Activated CD4-positive, alpha-beta T cell treated with anti-CD3 and anti-CD28 coated beads for 36 hours (primary cell): ENCODE measurements at places on chromosomes 16 and 17.

- peak overlapping the region; percentile 70 for H3K27ac ChIP-seq
- peak overlapping the region; percentile 90 for H3K4me3 ChIP-seq
- no peaks in the 10 kb centered on the region for H3K27me3 ChIP-seq
- DNase-seq: peak; percentile 69
Observed at GRCh38 chr17:41917679-41918313, 955 bp downstream of the ACLY start.

GRCh38 chr16:84143784-84144199 lies 1.2 kb downstream of the HSDL1 start:
- H3K27ac ChIP-seq: peak overlapping the region; percentile 72
- peak overlapping the region; percentile 95 for H3K4me3 ChIP-seq
- H3K27me3 ChIP-seq: peaks cover under 1% of the 10 kb centered on the region
- peaks cover 25% of the 10 kb centered on the region for H3K4me1 ChIP-seq
- DNase-seq: peak; percentile 44

DNA sequence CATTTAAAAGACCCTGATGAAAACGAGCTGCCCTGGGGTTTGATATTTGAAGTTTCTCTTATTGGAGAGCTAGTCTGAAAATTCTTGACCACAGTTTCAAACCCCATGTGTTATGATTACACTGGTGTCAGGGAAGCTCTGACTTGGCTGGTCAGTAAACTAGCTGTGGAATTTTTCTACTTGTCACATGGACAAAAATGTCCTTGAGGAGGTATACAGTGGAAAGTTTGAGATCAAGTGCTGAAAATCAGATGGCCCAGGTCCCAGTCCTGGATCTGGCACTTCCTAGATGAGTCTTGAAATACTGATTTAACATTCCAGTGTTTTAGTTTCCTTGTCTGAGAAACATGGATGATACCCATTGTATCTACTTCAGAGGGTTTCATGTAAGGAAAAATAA lies 30.7 kb upstream of the SOX9 start:
- no peak for DNase-seq
- H3K27me3 ChIP-seq: no peaks in the 10 kb centered on the region
- no peak overlapping the region for H3K4me3 ChIP-seq
- H3K36me3 ChIP-seq: no peaks in the 10 kb centered on the region
- no peaks in the 10 kb centered on the region for H3K4me1 ChIP-seq

DNA sequence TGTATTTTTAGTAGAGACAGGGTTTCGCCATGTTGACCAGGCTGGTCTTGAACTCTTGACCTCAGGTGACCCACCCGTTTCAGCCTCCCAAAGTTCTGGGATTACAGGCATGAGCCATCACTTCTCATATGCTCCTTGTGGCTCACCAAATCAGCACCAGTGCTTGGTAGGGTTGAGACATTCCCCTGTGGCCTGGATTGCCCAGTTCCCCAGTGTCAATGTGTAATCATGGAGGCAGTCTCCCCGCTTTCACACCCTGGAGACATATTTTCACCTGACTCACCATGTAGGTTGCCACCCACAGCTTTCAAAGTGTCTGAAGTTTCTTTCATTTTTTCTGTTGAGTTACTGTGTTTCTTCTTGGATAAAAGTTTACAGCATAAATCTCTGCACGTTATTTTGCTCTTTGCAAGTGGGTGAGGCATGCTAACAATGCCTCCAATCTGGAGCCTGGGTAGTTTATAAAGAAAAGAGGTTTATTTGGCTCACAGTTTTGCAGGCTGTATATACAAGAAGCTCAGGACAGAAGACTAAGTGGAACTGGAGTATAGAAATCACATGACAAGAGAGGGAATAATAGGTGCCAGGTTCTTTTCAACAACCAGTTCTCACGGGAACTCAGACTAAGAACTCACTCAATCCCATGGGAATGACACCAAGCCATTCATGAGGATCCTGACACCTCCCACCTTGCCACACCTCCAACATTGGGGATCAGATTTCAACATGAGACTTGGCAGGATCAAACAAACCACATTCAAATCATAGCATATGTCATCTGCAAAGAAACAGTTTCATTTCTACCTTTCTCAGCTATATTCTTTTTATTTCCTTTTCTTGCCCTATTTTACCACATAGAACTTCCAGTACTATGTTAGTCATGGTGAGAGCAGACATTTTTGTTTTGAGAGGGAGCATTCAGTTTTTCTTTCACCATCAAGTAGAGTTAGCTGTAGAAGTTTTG lies 113.2 kb downstream of the PHKB start:
- H3K4me3 ChIP-seq: no peak overlapping the region
- no peaks in the 10 kb centered on the region for H3K27me3 ChIP-seq
- peaks cover 46% of the 10 kb centered on the region for H3K4me1 ChIP-seq
- H3K27ac ChIP-seq: peak overlapping the region; percentile 78
- peak; percentile 66 for DNase-seq

- no peak overlapping the region for H3K4me3 ChIP-seq
- peaks cover 10% of the 10 kb centered on the region for H3K36me3 ChIP-seq
- H3K27me3 ChIP-seq: no peaks in the 10 kb centered on the region
- no peak overlapping the region for H3K27ac ChIP-seq
Observed at GRCh38 chr17:43316522-43317142, 82.2 kb upstream of the ARL4D start.

DNA sequence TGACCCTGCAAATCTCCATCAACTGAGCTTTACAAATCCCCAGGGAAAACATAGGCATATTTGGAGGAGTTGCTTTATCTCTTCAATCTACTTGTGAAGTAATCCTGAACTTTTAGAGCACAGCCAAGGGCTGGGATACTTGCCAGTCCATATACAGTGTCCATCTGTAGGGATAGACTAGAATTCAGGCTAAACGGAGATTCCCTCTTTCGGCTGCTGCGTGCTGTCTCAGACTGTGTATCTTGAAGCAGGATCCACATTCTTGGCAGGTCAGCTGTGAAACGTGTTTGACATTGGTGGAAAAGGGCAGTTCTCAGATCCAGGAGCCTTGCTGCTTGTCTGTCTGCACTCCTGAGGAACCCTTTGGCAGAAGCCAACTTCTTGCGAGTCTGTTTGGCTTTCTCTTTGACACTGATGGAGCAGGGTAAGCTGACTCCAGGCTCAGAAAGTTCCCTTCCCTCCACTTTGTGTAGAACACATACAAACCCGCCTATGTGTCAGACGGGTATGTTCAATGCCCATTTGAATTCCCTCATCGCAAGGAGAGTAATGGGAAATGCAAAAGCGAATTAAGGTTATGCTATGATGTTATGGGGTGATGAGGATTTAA lies 221.8 kb downstream of the MAP2K4 start:
- no peaks in the 10 kb centered on the region for H3K4me1 ChIP-seq
- no peak for DNase-seq
- H3K27me3 ChIP-seq: peaks cover 1% of the 10 kb centered on the region
- H3K27ac ChIP-seq: no peak overlapping the region

DNA sequence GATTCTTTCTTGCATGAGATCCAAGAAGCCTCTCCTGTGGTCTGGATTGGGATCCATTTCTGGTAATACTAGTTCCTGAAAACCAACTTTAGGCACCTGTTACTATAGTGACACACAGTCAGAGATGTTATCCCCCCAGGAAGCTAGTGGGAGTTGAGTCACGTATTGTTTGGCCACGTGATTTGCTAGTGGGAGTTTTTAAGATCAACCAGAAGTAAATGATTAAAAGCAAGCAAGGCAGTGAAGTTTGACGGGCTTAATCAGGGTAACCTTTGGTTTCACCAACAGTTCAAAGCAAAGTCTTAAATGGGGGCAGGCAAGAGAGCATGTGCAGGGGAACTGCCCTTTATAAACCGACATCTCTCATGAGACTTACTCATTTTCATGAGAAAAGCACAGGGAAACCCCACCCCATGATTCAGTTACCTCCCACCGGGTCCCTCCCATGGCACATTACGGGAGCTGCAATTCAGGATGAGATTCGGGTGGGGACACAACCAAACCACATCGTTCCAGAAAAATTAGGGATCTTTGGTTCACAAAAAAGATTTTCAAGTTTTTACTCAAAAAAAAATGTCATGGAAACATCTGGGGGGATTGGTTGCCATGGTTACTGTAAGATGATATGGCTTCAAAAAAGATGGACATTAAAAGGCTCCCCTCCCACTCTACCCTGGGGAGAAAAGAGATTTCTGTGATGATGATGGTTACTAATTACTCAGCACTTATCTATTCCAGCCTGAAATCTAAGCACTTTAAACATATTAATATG lies 483.1 kb upstream of the ERCC4 start:
- peak overlapping the region; percentile 20 for H3K27ac ChIP-seq
- no peak overlapping the region for H3K4me3 ChIP-seq
- H3K36me3 ChIP-seq: no peaks in the 10 kb centered on the region
- peak; percentile 37 for DNase-seq
- peaks cover 15% of the 10 kb centered on the region for H3K4me1 ChIP-seq
- no peaks in the 10 kb centered on the region for H3K27me3 ChIP-seq

GRCh38 chr16:30813821-30814189 lies 26.8 kb upstream of the ZNF629 start:
- H3K27me3 ChIP-seq: no peaks in the 10 kb centered on the region
- H3K4me1 ChIP-seq: peaks cover 12% of the 10 kb centered on the region
- peak overlapping the region; percentile 81 for H3K27ac ChIP-seq
- DNase-seq: no peak
- H3K36me3 ChIP-seq: no peaks in the 10 kb centered on the region

- peaks cover 3% of the 10 kb centered on the region for H3K4me1 ChIP-seq
- no peak overlapping the region for H3K4me3 ChIP-seq
- no peak for DNase-seq
- no peaks in the 10 kb centered on the region for H3K36me3 ChIP-seq
- H3K27me3 ChIP-seq: peaks cover 28% of the 10 kb centered on the region
Observed at GRCh38 chr17:74893936-74894671, 671 bp upstream of the FADS6 start.

DNA sequence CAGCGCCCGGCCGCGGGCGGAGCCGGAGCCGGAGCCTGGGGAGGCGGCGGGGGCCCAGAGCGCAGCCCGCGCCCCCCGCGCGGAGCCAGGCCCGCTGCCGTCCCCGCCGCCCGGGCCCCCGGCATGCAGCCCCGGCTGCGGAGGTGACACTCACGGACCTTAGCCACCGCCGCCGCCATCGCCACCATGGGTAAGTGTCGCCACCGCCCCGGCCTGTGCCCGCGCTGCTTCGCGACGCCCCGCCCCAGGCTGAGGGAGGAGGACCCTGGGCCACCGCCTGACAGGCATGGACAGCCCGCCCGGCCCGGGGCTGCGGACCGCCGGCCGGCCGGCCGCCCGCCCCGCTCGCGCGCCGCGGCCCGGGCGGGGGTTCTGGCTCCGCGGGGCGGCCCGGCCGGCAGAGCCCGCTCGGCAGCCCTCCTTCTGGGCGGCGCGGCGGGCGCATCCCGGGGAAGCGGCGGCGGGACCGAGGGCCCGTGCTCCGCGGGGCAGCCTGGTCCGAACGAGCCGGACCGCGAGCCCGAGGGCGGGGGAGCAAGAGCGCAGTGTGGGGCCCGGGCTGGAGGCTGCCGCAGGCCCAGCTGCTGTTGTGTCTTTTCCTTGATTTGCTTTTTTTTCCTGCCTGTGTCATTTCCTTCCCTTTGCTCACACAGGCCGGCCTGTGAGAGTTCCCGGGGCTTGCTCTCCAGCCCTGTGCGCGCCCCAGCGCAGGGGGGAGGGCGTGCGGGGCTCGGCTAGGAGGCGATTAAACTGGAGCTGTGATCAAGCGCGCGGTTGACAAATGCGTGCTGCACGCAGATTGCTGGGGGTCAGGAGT lies 565 bp downstream of the MAP3K3 start:
- DNase-seq: peak; percentile 77
- peak overlapping the region; percentile 88 for H3K4me3 ChIP-seq
- no peaks in the 10 kb centered on the region for H3K36me3 ChIP-seq
- peak overlapping the region; percentile 90 for H3K27ac ChIP-seq

DNA sequence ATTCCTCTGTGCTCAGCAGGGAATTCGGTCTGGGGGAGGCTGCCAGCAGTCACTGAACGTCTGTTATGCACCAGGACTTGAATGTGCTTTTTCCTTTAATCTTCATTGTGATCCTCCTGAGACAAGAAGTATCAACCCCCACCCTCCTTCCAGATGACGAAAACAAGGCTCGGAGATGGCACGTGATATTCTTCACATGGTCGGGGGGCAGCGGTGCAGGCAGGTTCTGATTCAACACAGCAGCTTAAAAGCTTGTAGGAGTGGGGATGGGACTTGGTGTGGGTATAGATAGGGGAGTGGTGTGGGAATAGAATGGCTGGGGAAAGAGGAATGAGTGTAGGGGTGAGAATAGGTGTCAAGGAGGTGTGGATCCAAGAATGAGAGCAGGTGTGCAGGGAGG lies 6.4 kb downstream of the NECAB2 start:
- no peaks in the 10 kb centered on the region for H3K36me3 ChIP-seq
- no peak overlapping the region for H3K4me3 ChIP-seq
- peaks cover 14% of the 10 kb centered on the region for H3K27me3 ChIP-seq
- H3K4me1 ChIP-seq: no peaks in the 10 kb centered on the region
- no peak for DNase-seq

- H3K36me3 ChIP-seq: no peaks in the 10 kb centered on the region
- H3K27me3 ChIP-seq: no peaks in the 10 kb centered on the region
- H3K27ac ChIP-seq: no peak overlapping the region
Observed at GRCh38 chr17:67312265-67312664, 54.1 kb downstream of the PSMD12 start.

DNA sequence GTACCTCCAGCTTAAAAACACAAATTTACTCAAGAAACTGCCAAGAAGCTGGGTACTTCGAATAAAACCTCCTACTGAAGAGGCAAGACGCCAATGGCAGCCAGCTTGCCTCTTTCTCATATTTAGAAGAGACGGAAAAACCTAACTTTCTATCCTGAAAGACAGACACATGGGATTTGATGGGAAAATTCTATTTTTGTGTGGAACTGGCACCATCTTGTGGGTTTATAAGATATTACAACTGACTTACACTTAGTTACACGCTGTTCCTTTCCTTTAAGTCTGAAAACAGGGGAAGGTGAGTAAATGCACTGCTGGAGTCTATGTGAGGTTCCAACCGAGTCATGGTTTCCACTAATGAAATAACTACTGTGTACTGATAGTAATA lies 10.3 kb downstream of the ZNF18 start:
- H3K27me3 ChIP-seq: no peaks in the 10 kb centered on the region
- no peak overlapping the region for H3K27ac ChIP-seq
- H3K4me1 ChIP-seq: peaks cover 7% of the 10 kb centered on the region
- peaks cover 63% of the 10 kb centered on the region for H3K36me3 ChIP-seq

DNA sequence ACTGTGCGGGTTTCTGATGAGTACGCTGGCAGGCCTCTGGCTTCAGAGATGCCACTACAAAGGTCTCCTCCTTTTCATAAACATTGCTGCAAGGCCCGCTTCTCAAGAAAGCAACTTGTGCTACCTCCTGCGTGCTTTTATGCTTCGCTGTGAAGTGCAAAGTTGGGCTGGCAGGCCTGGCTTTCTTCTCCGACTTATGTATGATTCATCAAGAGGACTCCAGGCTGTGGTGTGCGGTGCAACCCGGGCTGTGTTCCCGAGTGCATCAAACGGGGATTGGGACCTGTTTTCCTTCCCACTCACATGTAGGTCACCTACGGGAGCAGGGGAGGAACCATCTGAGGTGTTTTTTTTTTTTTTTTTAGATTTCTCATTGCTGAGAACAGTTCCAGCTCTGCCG lies 534.1 kb downstream of the WWOX start:
- no peaks in the 10 kb centered on the region for H3K4me1 ChIP-seq
- no peaks in the 10 kb centered on the region for H3K27me3 ChIP-seq
- no peak overlapping the region for H3K4me3 ChIP-seq
- H3K36me3 ChIP-seq: peaks cover 8% of the 10 kb centered on the region
- H3K27ac ChIP-seq: no peak overlapping the region
